Astrocyte of the cerebellum (primary cell): ENCODE measurements at places on chromosomes 3 and 15.

- DNase-seq, result no peak
Measured at GRCh38 chr3:126512026-126512425, 5.5 kb downstream of the UROC1 start.

DNA sequence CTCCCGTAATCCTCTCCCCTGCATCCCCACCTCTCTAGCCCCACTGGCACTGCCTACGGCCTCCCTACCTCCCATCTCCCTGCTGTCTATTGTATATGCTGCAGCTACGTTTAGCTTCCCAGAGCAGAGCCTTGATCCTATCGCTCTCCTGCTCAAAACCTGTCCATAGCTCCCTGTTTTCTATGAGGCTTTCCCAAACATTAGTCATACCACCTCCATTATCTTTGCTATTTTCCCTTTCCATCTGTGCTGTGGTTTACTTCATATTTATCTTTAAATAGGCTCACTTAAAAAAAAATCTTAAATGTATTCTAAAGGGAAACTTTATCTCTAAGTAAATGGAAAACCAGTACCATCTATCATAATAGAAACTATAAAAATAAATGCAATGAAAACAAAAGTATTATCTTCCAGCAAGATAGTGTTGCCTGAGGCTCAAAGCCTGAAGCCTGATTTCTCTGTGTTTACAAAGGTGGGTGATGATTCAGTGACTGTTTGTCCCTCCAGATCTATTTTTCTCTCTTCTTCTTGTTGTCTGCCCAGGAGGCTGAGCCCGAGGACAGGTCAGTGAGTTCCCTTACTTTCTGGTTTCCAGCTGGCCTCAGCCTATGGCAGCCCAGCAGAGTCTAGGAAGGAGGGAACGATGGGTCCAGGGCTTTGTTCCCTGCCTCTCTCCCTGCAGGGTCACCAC is 397.1 kb upstream of the CFAP20DC start:
- no peak for DNase-seq

- DNase-seq, result no peak
Measured at GRCh38 chr3:156579427-156579851, 24.5 kb upstream of the SSR3 start.

- DNase-seq, result no peak
Measured at GRCh38 chr3:31709005-31709404, 176.3 kb downstream of the STT3B start.

- DNase-seq, result no peak
Measured at GRCh38 chr3:129555616-129556357, 12.8 kb downstream of the H1-8 start.

DNA sequence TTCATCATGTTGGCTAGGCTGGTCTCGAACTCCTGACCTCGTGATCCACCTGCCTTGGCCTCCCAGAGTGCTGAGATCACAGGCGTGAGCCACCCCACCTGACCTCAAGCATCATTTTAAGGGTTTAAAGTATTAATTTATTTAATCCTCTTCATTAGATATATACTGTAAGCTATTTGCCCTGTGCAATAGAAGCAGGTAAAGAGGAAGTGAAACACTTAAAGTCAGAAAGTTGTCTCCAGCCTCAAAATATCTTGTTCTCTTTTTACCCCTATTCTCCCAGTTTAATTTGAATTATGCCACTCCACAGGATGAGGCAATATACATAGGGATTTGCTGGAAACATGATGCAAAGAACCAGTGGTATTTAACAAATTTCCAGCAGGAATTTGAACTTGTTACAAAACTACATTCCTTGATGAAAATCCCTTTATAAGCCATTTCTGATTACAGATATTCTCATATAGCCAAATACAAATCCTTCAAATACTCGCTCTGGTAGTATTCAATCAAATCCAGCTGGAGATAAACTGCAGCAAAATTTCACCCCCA is 2.0 kb downstream of the NDUFB5 start:
- DNase-seq, result no peak

DNA sequence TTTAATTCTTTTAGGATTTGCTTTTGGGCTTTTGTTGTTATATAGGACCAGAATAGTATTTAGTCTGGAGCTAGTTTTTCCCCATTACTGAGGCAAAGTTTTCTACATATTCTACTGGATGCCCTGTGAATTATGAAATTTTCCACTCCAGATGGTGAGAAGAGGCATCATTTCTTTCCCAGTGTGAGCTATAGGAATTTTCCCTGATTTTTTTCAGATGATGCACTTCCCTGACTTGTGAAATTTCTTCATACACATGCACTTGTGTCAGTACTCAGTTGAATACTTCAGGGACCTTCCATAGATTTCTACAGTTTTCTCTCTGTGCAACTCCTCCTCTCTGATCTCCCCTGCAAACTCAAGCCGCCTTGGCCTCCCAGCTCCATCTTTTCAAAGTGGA is 73.7 kb upstream of the SLCO2A1 start:
- no peak for DNase-seq

DNA sequence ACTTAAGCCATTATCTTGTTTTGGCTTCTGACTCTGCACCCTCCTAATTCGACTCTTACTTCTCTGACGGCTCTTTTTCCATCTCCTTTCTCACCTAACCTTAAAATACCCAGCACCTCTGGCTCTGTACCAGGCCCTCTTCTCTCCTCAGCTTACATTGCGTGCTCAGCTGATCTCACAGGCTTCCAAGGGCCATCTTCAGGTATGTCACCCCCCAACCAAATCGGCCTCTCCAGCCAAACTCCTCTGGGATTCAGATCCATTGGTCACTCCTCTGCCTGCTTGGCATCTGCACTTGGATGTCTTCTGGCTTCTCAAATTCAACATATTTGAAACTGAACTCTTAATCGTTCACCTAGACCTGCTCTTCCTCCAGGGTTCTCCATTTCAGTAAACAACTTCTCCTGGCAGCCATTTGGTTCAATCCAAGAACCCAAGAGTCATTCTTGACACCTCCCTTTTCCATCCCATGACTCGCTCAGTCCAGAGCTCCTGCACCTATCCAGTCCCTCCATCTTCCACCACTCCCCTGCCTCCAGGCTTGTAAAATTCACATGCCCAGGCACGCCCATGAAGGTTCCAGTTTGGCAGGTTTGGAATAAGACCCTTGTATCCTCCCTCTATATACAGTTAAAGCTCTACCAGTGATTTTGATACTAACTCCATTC is 35.2 kb upstream of the SLC41A3 start:
- DNase-seq, result no peak

DNA sequence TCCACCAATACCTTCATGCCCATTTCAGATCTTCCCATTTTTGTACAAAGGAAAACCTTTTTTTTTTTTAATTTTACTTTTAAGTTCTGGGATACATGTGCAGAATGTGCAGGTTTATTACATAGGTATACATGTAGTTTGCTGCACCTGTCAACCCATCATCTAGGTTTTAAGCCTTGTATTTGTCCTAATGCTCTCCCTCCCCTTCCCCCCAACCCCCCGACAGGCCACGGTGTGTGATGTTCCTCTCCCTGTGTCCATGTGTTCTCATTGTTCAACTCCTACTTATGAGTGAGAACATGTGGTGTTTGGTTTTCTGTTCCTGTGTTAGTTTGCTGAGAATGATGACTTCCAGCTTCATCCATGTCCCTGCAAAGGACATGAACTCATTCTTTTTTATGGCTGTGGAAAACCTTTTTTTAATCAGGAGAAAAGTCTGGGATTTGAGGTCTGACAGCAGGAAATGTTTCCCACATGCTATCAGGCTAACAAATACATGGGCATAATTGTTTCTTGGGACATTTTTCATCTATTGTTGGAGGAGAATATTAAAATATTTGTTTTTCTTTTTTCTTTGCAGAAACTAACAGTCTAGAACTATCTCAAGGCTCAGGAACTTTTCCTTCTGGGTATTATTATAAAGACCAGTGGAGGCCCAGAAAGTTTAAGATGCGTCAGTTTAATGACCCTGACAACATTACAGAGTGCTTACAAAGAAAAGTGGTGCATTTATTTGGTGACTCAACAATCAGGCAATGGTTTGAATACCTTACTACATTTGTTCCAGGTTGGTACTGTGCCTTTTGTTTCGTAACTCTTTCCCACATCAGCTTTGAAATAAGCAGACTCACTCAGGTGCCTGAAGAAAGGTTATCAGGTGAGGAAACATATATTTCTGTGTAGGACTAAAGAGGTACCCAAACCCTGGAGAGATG is 32.8 kb upstream of the NFKBIZ start:
- no peak for DNase-seq

- no peak for DNase-seq
Measured at GRCh38 chr15:68207176-68207935, 2.2 kb upstream of the CALML4 start.

- DNase-seq, result no peak
Measured at GRCh38 chr15:63487076-63487757, 17.2 kb upstream of the USP3 start.

GRCh38 chr15:63301088-63301487 is 23.7 kb downstream of the APH1B start:
- no peak for DNase-seq

DNA sequence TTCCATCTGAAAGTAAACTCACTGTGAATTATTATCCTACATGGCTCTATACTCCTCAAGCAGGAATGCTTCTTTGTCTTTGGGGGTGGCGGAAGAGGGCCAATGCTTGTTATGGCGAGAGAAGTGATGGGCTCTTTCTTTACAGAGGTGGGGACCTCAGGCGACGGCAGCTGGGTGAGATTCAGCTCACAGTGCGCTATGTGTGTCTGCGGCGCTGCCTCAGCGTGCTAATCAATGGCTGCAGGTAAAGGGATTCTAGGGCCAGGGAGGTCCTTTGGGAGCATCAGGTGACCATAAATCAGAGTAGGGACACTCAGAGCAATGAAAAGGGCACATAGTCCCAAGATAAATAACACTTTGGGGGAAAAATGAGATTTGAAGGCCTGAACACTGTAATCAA is 39.0 kb downstream of the ESYT3 start:
- no peak for DNase-seq
